ENCODE measurements at places on chromosomes 3 and 15.

DNA sequence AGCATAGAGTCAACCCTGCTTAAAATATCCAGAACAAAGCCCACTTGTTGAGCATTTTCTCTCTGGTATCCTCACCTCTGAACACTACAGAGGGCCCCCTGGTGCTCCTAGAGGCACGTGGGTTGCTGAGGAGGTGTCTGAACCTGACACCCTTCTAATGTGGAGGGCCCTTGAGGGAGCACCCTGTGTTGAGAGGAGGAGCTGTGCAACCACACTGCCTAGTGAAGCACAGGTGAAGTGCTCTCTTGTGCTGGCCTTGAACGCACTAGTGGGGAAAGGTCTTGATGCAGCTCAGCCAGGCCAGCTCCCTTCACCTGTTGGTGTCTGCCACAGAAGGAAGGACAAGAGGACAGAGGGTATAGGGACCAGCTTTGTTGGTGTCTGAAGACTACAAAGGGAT, 51.9 kb downstream of the CCK start:
- no peak for DNase-seq

DNA sequence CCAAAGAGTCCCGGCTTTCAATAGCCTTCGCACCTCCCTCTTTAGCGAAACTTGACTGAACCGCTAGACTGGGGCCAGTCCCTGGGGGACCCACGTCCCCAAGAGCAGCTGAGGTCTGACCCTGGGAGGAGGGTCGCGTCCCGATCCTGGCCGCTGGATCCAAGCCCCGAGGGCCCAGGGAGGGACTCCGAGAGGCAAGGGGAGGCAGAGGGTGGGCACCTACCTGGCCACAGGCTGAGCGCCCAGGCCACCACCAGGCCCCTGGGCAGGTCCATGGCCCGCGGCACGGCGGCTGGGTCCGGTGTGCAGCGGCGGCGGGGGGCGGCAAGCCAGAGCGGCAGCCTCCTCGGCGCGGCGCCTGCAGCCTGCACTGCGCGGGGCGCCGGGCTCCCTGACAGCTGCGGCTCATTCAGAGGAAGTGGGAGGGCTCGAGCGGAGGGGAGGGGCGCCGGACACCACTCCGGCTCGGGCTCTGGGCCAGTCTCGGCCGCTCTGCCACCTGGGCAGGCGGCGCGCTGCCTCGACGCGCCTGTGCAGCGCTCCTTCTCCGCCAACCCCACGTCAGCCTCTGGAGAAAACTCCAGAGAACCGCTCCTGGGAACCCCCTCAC, at the start of gene ITGA11:
Gene ITGA11 (minus strand): TSS at position 372 of the 610 bp plus-strand sequence. CDS start 97 bp downstream, at position 275.
- DNase-seq = peak; percentile 54

DNA sequence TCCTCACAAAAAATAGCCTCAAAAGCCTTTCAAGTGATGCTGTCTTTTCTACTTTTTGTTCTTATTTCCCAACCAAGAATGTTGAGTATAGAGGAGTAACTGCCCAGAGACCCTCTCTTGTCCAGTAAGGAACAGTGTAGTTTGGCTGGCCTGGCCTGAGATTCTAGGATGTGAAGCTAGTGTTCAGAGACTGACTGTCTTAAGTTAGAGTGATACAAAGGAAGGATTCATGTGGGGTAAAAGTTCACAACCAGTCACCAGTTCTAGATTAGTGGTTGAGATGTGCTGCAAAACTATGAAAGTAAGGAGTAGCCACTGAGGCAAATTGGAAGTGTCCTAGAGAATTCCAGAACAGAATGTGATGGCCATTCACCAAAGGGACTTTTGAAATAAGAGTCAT, 49.1 kb downstream of the RSRC1 start:
- no peak for DNase-seq

- no peak for DNase-seq
Measured at GRCh38 chr3:114973536-114973935, 173.6 kb downstream of the ZBTB20 start.

DNA sequence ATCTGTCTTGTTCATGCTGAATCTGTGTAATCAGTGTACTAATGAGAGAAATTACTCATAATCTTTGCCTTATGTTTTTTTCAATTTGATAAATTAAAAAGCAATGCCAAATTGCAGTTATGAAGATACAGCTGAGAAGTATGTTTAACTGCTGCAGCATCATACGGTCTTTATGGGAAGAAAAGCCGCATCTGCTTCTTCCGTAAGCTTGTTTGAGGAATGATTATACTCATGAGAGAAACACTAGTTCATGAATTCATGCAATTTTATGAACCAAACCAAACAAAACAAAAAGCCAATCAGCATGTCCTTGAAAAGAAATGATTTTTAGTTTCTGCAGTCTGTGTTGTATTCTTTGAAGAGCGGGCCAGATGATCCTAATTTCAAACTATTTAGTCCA, 275.9 kb upstream of the ARHGEF26 start:
- no peak for DNase-seq
